Uterus (tissue), 4 donors: ENCODE measurements at places on chromosomes 4 and X. TPM values are rescaled to one million over a fixed set of nuclear protein-coding genes. Genes with fewer than 3 reads are reported as not detected.

HSFX1 gene
- not detected for total RNA-seq

DNA sequence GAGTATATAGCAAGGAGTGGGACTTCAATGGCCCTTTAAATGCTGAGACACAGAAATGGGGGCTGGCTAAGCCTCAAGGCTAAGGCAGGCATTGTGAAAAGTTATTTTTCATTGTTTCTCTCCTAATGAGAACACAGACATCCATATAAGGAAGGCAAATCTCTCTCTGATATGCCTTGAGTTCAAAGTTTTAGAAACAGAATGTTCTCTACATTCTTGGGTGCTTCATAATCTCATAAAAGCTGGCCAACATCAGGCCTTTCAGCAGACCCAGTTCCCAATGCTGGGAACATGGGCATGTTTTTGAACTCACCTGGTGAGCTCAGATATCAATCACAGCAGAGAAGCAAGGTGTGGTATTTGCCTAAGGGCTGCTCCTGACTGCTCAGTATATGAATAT, 19.4 kb upstream of the RAB40A start:
- DNase-seq, result peak; percentile 40

DNA sequence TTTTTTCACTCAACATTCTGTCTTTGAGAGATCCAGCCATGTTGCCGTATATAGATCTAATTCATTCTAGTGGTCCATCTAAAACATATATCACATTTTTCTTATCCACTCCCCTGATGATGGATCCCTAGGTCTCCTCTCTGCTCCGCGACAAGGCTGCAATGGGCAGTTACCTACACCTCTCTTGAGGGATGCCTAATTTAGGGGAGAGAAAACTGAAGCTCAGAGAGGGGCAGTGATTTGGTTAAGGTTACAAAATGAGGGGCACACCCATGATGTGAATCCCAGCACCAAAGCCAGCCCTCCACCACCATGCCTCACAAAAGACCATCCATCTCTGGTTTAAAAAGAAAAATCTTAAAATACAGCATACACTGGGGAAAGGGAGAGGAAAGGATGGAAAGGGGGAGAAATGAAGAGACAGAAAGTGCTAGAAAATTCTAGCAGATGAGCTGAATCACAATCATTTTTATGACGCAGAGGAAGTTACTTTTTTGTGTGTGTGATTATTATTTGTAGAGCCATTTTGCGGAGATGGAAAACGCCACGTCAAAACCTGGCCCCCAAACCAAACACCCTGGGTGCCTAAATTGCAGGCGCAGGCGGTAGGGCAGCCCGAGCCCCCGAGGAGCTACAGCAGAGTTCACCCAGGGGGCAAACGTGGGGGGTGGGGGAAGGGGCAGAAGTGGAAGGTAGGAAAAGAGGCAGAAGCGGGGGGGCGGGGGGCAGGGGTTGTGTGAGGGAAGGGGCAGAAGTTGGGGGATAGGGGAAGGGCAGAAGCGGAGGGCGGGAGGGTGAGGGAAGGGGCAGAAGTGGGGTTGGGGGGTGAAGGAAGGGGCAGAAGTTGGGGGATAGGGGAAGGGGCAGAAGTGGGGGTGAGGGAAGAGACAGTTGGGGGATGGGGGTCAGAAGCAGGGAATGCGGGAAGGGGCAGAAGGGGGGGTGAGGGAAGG, 1.3 kb upstream of the TSPYL2 start:
- no peak for DNase-seq

ETDB gene
- not detected for total RNA-seq

SLC26A1 gene
- total RNA-seq, result 0.07 TPM

PLS3 gene
- 151 TPM for total RNA-seq

- DNase-seq, result no peak
Observed at GRCh38 chr4:159483782-159484741, 381.2 kb downstream of the RAPGEF2 start.

NAP1L3 gene
- 3.5 TPM for total RNA-seq

DNA sequence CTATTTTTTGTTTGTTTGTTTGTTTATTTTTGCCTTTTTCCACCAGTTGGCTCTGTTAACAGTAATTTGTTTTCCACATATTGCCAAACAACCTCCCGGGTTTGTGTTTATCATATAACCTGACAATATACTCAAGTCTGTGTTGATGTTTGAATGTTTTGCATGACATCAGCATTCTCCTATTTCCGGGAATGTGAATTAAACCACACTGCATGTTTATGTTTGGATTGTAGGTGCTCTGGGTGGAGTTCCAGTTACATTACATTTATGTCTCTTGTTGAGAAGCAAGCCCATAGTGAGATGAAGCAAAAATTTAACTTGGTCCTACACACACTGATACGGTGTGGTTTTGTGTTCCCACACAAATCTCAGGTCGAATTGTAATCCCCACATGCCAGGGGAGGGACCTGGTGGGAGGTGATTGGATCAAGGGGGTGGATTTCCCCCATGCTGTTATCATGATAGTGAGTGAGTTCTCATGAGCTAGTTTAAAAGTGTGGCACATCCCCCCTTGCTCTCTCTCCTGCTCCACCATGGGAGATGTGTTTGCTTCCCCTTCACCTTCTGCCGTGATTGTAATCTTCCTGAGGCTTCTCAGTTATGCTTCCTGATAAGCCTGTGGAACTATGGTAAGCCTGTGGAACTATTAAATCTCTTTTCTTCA, 54.4 kb upstream of the CLNK start:
- DNase-seq, result no peak

DNA sequence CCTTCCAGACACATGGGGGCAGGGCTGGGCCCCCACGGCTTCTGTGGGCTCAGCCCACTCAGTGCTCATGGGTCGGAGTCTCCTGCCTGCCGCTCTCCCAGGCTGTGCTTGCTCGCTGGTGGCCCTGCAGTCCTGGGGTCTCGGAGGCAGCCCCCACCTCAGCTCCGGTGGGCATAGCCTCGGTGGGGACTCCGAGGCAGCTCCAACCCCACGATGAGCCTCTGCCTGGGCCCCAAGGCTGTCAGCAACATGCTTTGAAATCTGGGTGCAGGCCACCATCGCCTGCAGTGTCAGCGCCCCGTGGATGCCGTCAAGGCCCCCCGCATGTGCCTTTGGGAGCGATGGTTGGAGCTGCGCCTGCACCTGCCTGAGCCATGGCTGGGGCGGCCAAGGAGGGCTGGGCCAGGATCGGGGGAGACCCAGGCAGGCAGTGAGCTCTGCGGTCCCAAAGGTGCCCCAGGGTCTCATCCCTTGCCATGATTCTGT, 30.2 kb upstream of the SPON2 start:
- no peak for DNase-seq

DNA sequence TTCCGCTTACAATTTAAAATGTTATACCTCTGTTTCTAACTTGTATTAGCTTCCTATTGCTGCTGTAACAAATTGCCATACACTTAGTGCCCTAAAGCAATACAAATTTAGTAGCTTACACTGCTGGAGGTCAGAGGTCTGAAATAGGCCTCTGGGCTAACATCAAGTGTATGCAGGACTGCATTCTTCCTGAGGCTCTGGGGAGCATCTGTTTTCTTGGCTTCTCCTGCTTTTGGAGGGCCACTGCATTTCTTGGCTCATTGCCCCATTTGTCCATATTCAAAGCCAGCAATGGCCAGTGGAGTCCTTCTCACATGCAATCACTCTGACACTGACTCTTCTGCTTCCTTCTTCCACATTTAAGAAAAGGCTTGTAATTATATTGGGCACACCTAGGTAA, 639.8 kb upstream of the INTU start:
- no peak for DNase-seq

RHOXF2B gene
- not detected for total RNA-seq

DNA sequence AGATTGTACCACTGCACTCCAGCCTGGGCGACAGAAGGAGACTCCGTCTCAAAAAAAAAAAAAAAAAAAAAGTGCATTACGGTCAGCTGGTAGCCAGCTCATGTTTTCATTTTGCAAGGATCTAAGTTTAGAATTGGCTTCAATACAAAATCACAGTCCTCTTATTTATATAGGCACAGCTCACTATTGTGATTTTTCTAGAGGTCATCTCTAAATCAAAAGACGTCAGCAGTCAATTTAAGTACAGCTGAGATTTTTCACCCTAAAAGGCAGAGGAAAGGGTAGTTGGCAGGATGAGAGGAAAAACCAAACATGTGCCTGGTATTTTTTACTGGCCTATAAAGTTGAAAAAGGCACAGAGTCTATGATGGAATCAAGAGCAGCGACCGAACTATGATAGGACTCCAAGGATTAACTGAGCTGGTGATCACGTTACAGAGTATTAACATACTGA, 30.8 kb downstream of the ASB5 start:
- no peak for DNase-seq

DNA sequence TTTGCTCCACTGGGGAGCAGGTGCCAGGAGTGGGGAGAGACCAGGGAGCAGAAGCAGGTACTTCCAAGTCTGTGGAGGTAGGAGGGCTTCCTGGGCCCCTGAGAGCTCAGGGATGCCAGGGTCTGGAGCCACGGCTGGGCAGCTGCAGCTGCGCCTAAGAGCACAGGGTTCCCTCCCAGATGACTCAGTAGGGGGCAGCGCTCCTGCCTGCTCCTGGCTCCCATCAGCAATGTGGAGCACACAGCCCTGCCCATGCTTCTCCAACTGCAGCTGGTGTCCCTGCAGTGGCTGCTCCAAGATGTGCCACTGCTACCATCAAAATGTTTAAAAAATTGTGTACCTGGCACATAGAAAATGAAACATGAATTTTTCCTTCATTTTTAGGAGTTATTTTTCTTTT, 1028.2 kb downstream of the PCDH7 start:
- no peak for DNase-seq

- no peak for DNase-seq
Observed at GRCh38 chr4:10321931-10322330, 135.3 kb downstream of the ZNF518B start.

- no peak for DNase-seq
Observed at GRCh38 chrX:130165181-130165702, 399 bp downstream of the AIFM1 start.

MUC7 gene
- not detected for total RNA-seq

DNA sequence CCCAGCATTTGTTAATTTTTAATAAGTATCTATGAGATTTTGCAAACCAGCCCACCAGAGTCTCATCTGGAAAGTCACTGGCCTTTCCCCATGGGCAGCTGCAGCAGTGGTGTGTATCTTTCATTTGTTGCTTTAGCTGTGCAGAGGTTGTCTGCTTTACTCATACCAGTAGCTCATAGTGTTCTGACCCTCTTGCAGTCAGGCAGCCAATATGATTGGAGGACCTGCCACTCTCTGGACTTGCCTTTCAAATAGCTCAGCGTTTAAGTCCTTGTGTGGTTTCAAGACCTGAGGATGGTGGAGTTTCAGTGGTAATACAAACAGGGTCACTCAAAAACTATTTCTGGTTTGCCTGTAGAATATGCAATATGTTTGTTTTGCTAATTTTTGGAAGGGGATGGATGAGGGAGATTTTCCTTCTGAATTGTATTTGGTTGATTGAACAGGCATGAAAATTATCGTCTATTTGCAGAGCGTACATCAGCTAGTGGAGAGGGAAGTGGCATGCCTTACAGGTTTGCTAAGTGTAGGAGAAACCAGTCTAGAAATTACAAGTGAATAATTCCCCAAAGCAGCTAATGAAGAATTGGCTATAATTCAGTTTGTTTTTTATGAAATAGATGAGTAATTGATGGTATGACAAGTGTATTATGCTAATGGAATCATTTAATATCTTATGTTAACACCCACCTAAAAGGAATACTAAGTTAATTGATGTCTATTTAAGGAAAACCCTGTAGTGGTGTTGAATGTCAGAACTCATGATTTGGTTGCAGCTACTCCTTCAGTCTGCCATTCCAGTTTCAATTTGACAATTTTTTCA, 8.9 kb downstream of the POLA1 start:
- DNase-seq, result no peak

KIAA1210 gene
- total RNA-seq, result not detected

DNA sequence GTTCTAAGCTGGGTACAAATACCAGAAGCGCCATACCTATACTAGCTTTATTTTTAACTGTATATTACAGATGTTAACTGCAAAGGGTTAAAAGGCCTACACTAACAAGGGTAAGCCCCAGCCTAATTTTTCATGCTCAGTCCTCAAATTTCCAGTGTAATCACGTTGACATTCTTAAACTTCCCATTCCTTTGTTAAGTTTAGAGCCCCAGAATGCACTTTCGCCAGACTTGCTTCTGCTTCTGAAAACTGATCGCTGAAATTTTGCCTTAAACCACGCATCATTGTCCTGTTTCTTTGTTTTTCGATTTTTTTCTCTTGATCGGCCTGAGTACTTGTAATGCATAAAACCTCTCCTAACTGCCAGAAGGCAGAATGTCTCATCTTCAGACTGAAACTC, 2141.9 kb upstream of the AGA start:
- DNase-seq, result no peak

- no peak for DNase-seq
Observed at GRCh38 chr4:6893449-6894085, 16.1 kb upstream of the TBC1D14 start.

- DNase-seq, result no peak
Observed at GRCh38 chr4:87965501-87965975, 10.0 kb upstream of the SPP1 start.

SEC31A gene
- total RNA-seq, result 458 TPM

GRCh38 chrX:63350465-63350877, 661 bp downstream of the SPIN4 start:
- peak; percentile 19 for DNase-seq

GRCh38 chr4:71266090-71266794, 72.6 kb upstream of the SLC4A4 start:
- no peak for DNase-seq

DNA sequence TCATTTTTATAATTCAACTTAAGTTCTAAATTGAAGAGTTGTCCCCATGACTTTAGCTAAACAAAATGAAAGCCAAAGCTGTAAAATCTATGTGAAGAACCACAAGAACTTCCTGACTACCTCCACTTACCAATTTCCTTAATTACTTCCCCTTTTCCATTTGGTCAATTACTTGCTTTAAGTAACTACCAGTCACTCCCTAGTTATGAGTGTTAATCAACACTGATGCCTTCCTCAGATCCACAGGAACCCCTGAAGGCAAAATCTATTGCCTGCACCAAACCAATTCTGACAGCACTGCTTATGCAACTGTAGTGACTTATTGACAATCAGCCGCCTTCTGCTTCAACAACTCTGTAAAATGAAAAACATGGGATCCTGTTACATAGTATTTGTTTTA, 10.5 kb downstream of the RBMX start:
- DNase-seq, result no peak

DNA sequence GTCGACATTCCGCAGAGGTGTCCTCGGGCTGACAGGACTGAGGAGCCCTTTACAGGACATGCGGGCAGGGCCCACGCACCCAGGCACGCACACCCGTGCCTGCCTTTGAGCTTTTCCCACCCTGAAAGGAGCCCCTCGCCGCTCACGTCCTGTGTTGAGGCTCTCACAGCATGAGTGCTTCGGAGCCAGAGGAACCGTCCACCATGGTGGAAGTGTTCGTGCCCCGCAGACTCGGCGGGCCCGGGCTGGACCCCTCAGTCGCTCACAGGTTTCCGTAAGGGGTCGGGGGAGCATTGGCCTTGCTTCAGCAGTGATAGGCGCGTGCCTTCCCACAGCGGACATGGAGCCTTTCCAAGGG, 36.9 kb downstream of the PIGG start:
- no peak for DNase-seq

DNA sequence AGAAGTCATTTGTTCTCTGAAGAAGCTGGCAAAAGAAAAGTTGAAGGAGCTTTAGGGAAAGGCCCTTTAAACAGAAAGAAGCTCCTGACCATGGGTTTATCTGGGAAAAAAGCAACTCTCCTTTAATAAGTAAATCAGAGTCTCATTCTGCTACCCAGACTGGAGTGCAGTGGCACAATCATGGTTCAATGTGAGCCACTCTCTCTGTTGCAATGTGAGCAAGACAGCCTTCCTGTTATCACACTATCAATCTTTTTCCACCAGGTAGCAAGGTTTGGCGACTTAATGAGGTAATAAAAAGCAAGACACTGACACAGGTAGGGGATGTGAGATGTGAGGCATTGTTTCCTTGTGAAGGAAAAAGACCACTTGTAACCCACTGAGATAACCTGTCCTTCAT, 111.3 kb downstream of the SYNPO2 start:
- no peak for DNase-seq
